ENCODE measurements at places on chromosomes 1 and 21. TPM values are rescaled to one million over a fixed set of nuclear protein-coding genes. Genes with fewer than 3 reads are reported as not detected.

DNA sequence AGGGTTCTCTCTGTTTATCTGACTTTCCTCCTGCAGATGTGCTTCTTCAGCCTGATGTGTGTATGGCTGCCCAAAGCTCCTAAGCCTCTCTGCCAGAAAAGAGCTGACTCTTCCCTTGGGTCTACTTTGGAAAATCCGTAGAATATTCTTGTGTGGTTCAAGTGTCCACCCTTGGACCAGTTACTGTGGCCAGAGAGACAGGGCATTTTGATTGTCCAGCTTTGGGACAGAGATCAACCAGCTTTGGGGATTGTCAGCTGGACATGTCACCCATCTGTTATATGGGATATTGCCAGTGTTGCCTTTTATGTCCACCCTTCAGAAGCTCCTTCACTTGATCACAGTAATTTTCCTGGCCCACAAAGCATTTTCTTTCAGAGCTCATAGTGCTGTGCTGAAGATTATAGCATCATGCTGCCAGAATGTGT lies 126.2 kb upstream of the L1TD1 start:
- no peak for DNase-seq

GRCh38 chr1:172239901-172240300 lies 180.6 kb upstream of the C1orf105 start:
- no peak for DNase-seq

- DNase-seq: no peak
Observed at GRCh38 chr1:115252585-115252984, 85.5 kb downstream of the NGF start.

Gene GPR25
- polyA plus RNA-seq: not detected

Gene ZBTB37
- polyA plus RNA-seq: 8.2 TPM

Gene CCSAP
- 9.5 TPM for polyA plus RNA-seq

Gene WDR64
- 0.42 TPM for polyA plus RNA-seq

Gene SYCP1
- 0.21 TPM for polyA plus RNA-seq

Data from right renal cortex interstitium (tissue), 3 donors.